Thyroid gland (tissue), 4 donors: ENCODE measurements at places on chromosomes 3 and 15.
A peak's percentile ranks its signal among the peaks of the same experiment; 100 is the strongest.

GRCh38 chr3:125585595-125586223 is 9.6 kb downstream of the OSBPL11 start:
- peak; percentile 67 for DNase-seq

DNA sequence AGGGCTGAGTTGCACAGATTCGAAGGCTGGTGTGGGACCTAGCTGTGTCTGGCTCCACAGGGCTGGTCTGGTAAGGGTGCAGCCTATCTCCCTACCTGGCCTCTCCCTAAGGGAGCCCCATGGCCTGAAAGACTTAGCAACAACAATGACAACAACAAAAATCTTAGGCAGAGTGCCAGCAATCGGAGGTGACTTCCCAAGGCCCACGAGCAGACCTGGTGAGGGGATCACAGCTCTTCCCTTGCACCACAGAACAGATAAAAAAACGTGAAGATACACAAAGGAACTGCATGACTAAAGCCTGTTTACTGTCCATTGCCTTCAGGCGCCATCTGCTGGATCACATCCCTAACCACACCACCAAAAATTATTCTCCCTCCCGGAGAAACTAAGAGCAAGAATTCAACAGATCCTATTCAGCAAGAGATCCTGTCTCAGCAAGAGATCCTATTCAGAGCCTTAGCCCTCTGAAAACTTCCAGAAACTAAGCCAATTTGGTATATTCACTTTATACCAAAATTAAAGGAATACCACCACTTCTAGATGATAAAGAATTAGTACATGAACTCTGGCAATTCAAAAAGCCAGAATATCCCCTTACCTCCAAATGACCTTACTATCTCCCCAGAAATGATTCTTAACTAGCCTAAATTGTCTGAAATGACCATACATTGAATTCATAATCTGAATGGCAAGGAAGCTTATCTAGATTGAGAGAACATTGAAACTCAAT is 24.1 kb upstream of the OR5K4 start:
- DNase-seq = peak; percentile 46

- DNase-seq = no peak
Observed at GRCh38 chr3:14950274-14950673, 2.9 kb downstream of the NR2C2 start.

DNA sequence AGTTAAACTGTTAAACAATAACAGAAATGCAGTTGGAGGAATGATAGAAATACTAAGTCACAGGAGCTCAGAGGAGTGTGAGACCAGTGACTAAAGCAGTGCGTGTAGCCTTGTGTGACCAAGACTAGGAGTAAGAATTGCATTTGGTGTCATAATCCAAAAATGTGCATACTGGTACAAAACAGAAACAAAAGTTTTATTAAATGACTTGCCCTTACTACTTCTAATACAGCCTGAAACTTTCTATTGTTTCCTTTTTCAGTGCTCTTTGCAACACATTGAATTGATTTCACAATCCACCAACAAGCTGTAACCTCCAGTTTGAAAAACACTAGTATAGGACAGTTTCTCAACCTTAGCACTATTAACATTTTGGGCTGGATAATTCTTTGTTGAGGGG is 17.1 kb downstream of the SNX1 start:
- DNase-seq = no peak

DNA sequence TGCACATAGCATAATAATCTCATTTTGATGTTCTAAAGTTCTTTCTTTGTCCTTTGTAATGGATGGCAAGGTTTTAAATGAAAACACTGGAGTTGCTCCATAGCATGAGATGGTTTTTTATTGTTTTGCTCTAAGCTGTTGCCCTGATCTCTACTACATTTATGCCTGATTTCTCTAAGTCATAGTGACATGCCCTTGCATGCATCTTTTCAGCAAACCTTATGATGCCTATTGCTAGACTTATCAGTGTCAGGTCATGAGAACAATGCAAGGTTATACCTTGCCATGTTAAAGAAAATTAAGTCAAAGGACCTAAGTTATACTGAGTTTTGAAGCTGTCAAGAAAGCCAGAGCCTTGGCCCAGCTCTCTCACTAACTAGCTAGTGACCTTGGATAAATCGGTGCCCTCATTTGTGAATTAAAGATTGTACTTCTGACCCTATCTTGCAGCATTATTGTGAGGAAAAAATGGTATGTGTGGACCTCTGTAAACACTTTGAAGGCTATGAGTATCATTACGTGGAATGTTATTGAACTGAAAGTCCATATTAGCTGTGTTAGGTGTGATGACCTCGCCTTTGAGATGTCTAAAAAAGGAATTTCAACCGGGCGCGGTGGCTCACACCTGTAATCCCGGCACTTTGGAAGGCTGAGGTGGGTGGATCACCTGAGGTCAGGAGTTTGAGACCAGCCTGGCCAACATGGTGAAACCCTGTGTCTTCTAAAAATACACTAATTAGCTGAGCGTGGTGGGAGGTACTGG is 256.4 kb upstream of the UBE2E1 start:
- DNase-seq = no peak

GRCh38 chr15:32956006-32956405 is 238.2 kb downstream of the GREM1 start:
- DNase-seq = no peak

- DNase-seq = no peak
Observed at GRCh38 chr15:30033763-30034162, 49.0 kb upstream of the GOLGA8J start.

DNA sequence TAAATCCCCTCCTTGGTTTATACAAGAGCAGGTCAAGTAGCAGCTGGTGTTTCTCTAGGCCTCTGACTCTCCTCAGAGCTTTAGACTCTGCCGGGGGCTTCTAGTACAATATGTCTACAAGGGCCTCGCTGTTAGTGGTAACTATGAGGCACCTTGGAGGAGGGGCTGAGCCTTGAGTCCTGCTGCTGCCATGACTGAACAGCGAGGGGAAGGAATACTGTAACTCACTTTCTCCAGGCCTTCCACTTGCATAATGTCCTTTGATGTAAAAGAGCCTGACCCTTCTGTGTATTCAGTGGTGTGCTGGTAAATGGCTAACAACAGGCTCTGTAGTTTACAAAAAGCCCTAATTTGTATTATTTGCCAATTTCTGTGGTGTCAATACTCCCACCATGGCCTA is 27.8 kb downstream of the DRD3 start:
- no peak for DNase-seq

GRCh38 chr15:58669108-58669507 is 80.4 kb downstream of the ADAM10 start:
- DNase-seq = no peak

DNA sequence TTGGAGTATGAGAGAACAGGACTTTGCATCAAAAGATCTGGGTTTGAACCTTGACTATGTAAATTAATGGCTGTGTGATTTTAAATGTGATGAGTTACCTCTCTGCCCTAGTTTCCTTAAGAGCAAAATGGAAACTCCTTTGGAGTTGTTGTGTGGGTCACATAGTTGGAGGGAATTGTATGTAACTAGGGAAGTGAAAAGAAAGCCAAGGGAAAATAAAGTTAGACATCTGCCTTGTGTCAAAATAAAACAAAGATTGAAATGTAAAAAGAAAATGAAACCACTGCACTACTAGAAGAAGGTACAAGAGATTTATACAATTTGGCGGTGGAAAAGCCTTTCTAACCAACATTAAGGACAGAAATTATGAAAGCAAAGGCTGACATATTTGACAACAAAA is 1.7 kb upstream of the EHD4 start:
- no peak for DNase-seq

- DNase-seq = no peak
Observed at GRCh38 chr3:183324083-183324482, 71.0 kb downstream of the B3GNT5 start.

DNA sequence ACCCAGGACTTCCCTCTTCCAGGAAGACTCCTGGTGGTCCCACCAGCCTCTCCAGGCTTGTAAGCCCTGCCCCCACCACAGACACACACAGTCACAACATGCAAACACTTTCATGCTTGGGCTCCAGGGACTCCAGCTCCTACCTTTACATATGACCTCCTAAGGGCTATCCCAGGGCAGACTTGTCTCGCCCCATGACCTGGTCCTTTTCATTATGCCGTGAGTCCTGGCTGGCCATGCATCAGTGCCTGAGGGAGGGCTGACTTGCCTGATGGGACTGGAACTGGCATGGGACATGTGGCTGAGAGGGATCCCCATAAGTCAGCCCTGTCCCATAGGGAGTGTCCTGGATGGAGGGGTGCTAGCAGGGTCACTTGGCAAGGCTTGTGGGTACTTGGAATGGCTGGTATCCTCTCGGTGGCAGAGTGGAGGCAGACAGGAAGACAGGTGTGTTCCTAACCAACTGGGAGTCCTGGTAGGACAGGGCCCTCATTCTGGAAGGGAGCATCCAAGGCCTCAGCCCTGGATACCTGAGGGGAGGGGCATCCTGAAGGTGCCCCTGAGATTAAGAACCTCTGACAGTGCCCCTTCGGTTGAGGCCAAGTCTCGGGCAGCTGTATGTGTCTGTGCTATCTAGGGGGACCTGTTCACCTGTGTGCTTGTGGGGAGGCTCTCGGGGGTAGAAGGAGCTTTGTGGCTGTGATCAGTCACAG is 540 bp upstream of the HHATL start:
- DNase-seq = no peak

GRCh38 chr3:37255990-37256308 is 81.6 kb upstream of the LRRFIP2 start:
- DNase-seq = no peak

DNA sequence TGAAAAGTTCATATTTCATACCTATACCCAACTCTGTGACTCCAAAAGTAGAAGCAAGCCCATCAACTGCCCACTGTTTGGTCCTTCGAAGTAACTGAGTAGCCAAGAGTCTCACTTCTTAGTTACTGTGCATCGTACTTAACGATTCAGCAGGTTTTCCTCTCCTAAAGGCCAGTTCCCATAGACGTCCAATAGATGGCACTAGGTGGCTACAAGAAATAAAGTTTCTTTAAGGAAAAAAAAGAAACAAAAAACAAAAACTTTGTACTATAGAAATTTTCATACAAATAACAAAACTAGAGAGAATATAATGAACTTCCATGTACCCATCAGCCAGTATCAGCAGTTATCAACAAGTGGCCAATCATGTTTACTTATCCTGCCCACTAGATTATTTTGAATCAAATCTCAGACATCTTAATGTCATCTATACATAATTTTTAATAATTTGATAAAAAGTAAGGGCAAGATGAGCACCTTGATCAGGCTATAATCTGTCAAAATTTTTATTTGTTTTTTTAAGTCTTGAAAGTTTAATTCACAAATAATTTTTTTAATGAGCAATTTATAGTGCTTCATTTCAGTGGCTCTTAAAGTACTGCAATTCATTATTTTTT is 63.8 kb upstream of the ACP3 start:
- DNase-seq = peak; percentile 20

DNA sequence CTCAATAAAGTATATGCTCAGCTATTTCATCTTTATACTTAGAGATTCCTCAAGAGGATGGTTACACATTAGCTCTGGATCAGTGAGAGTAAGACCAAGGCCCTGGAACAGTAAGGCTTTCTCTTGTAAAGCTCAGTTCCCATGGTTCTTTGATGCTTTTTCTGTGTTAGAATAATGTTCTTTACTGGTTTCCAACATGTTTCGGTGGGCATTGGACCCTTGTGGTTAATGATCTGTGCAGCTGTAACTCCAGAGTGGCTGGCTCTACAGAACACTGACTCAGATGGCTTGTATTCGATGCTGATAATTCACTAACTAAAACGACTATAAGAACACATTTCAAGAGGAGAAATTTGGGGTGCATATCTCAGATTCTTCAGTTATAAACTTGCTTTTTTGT is 114.7 kb downstream of the AKAP13 start:
- DNase-seq = no peak

GRCh38 chr15:43095243-43095642 is 10.6 kb downstream of the UBR1 start:
- no peak for DNase-seq

DNA sequence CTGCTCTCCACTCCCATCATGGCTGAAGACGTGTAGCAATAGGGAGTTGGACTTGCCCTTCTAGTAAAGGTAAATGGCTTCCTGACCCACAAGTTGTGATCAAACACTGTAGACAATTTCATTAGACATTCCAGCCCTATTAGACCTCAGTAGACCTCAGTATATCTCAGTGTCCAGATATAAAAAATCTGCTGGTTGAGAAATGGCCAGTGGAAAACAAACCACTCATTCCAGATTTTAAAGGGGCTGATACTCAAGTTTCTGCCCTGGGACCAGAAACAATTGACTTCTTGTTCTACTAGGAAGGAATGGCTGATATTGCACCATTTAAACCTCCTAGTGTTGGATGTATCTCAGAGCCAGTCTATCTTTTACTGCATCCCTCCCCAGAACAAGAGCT is 613.2 kb downstream of the PDCD6IP start:
- no peak for DNase-seq

GRCh38 chr15:40252141-40252437 is 13.2 kb downstream of the PAK6 start:
- no peak for DNase-seq

GRCh38 chr15:67820992-67821783 is 4.1 kb upstream of the SKOR1 start:
- peak; percentile 74 for DNase-seq

DNA sequence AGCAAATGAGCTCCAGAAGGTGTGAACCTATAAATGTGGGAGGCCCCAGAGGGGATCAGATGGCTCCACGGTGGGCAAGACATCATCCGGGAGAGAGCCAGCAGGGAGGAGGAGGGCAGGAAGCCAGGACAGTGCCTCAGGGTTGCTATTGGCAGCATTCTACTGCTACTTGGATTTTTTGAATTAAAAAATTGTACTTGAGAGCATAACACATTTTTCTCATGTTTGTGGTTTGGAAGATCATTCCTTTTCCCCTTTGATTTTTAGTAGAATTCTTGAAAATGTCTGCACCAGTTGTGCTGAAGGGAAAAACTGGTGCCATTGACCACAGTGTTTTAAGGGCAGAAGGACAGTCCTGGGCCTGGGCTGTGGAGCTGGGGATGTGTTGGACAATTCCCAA is 59.2 kb downstream of the LYZL4 start:
- no peak for DNase-seq

GRCh38 chr3:127786353-127787070 is 35.8 kb downstream of the MGLL start:
- peak; percentile 18 for DNase-seq

- no peak for DNase-seq
Observed at GRCh38 chr15:60070838-60071493, 66.9 kb downstream of the FOXB1 start.

- DNase-seq = no peak
Observed at GRCh38 chr15:27623149-27623548, 476.0 kb downstream of the OCA2 start.

- no peak for DNase-seq
Observed at GRCh38 chr3:112109322-112109721, 23.1 kb downstream of the C3orf52 start.

GRCh38 chr15:34078900-34079299 is 22.8 kb downstream of the EMC7 start:
- DNase-seq = no peak
